ENCODE measurements at places on chromosomes 2 and 18. TPM values are rescaled to one million over a fixed set of nuclear protein-coding genes. Genes with fewer than 3 reads are reported as not detected.

EGR4 gene
- not detected for polyA plus RNA-seq

IL36B gene
- polyA plus RNA-seq, result not detected

ST8SIA3 gene
- polyA plus RNA-seq, result not detected

- DNase-seq, result no peak
Observed at GRCh38 chr2:121049950-121050585, 234.9 kb downstream of the TFCP2L1 start.

DNA sequence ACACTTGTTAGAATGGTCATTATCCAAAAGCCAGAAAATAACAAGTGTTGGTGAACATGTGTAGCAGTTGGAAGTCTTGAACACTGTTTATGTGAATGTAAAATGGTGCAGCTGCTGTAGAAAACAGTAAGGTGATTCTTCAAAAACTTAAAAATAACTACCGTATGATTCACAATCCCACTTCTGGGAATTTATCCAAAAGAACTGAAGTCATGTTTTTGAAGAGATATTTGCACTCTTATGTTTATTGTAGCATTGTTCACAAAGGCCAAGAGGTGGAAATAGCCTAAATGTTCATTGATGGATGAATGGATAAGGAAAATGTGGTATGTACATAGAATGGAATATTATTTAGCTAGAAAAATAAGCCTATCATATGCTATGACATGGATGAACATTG is 6.3 kb upstream of the SPP2 start:
- no peak for DNase-seq

DNA sequence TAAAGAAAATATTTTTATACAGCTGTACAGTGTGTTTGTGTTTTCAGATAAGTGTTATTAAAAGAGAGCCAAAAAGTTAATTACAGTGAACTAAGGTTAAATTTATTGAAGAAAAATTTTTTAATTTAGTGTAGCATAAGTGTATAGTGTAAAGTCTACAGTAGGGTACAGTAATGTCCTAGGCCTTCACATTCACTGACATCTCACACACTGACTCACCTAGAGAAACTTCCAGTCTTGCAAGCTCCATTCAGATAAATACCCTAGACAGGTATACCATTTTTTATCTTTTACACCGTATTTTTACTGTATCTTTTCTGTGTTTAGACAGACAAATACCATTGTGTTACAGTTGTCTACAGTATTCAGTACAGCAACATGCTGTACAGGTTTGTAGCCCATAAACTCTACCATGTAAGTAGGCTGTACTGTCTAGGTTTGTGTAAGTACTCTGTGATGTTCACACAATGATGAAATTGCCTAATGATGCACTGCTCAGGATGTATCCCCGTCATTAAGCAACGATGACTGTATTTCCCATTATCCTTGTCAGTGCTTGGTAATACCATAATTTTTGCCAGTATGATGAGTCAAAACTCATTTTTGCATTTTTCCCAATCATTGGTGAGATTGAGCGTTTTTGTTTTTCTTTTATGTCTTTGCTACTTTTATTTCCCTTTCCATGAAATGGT is 48.2 kb upstream of the B3GNT2 start:
- no peak for DNase-seq

GRCh38 chr2:233799716-233800115 is 21.6 kb downstream of the MROH2A start:
- no peak for DNase-seq

GRCh38 chr2:196640031-196640548 is 575 bp downstream of the CCDC150 start:
- DNase-seq, result no peak

DNA sequence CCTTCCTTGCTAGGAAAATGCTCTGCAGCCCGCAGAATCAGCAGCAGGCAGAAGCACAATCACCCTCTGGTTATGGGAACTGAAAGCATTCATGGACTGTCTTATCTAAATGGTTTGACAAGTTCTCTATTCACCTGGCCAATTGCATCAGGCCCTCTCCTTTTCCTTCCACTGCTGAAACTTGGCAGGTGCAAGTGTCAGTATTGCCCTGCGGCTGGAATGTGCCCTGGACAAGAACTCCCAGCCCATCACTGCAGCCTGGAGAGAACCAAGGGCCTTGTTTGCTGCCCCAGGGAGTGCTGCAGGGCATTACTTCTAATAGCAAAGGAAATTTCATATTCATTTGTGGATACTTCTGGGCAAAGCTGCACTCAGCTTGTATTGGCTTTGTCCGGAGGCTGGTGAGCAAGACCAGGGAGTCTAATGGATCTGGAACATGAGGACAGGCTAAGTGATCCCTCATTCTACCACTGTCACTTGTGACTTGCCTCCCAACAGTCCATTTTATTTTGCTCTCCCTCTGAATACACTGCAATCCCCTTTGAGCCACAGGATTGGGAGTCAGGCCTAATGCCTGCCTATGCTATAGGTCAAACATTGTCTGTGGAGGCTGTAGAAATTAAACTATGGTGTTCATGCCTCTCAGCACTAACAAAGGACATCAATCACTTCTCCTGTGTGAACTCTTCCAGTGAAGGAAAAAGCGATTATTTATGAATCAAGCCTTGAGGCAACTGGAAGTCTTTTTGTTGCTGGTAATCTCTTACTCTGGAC is 116.9 kb downstream of the LYPD6B start:
- DNase-seq, result no peak

GRCh38 chr2:4214444-4215205 is 511.2 kb downstream of the DCDC2C start:
- no peak for DNase-seq

DNA sequence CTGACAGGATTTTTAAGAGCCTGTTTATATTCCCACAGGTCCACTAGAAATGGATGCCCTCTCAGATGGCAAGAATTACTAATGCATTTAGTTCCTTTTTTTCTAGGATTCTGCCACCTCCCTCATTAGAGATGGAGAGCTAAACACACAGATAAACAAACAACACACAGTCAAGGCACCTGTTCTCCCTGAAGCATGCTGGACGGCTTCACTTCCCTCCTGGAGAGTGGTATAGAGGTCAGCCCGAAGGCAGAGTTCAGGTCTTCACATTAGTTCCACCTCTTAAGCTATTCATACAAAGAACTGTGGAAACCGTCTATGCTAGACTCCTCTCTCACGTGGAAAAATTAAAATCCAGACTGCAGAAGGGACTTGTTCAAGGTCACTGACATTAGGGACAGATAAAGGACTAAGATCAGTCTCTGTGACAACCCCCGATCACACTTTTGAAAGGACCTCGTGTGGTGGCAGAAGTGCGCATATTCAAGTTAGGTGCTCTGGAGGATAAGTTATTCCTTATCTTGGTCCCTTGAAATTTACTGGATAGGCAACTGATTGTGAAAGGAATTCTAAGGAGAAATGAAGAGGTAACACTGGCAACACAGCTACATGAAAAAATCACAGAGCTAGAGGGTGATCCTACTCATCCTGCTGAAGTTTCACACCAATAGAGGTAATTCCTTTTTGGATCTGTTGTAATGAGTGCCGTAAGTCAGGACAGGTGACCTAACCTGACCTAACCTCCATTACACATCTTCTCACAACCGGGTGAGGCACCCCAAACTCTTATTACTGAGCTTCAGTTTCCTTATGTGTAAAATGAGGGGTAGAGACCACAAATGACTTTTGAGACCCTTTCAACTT is 75.1 kb downstream of the SPRED2 start:
- DNase-seq, result no peak
